ENCODE measurements at places on chromosomes 4 and X. TPM values are rescaled to one million over a fixed set of nuclear protein-coding genes. Genes with fewer than 3 reads are reported as not detected.

DNA sequence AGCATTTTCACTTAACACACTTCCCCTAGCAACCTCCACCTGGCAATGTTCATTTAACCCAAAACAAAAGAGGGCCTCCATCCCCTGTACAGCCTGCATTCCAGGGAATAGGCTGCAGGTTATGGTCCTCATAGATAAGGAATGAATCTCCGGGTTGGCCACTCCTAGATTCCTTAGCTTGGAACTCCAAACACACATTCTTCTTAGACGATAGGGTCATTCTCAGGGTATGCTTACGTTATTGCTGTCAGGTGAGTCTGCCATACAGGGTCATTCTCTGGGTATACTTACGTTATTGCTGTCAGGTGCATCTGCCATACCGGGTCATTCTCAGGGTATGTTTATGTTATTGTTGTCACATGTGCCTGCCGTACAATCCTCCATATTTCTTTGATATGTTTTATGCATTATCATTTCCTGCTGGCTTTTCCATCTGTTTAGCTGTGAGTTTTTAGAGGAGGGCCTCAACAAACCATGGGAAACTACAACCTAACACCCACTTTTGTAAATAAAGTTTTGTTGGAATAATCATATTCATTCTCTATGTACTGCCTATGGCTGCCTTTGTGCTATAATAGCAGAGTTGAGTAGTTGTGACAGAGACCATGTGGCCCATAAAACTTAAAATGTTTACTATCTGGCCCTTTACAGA is 8.2 kb upstream of the AFF1 start:
- no peak for DNase-seq

GRCh38 chr4:94650690-94651089 is 107.1 kb upstream of the BMPR1B start:
- peak; percentile 56 for DNase-seq

DNA sequence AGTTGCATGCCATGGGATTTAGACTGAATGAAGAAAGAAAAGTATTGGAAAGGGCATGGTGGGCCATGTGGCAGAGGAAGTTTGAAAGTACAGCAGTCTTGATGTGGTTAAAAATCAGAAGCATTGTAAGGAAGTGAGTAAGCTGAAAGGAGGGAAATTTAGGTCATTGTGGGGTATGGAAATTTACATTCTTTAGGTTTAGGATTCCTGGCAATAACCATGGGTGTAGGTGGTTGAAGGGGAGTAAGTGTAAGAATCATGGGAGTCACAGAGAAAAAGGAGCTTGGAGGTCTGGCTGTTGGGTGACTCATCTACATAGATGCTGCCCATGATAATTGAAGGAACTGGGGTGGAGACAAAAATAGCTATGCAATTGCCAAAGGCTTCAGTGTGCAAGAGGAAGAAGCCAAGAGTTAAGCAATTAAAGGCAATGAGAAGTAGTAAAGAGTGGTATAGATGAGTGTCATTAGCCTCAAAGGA is 243.8 kb upstream of the LDB2 start:
- no peak for DNase-seq

DNA sequence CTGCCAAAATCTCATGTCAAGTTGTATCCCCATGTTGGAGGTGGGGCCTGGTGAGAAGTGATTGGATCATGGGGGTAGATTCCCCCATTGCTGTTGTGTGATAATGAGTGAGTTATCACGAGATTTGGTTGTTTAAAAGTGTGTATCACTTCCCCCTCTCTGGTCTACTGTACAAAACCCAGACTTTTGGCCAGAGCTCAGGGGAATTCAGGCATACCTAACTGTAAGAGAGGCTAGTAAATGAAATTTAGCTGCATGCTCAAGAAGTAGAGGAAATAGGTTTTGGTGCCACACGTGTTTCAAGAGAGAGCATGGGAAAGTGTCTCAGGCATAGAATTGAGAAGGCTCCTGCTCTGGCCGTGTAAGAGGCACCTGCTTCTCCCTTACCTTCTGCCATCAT is 190.5 kb upstream of the GALNTL6 start:
- no peak for DNase-seq

- DNase-seq = no peak
These were observed 2024.5 kb upstream of the ADGRL3 start for GRCh38 chr4:59175617-59176016.

The KLHL13 gene
- 1.7 TPM for total RNA-seq

The GLA gene
- 19.2 TPM for total RNA-seq
